B cell (primary cell): ENCODE measurements at places on chromosomes 4 and X. TPM values are rescaled to one million over a fixed set of nuclear protein-coding genes. Genes with fewer than 3 reads are reported as not detected.

DNA sequence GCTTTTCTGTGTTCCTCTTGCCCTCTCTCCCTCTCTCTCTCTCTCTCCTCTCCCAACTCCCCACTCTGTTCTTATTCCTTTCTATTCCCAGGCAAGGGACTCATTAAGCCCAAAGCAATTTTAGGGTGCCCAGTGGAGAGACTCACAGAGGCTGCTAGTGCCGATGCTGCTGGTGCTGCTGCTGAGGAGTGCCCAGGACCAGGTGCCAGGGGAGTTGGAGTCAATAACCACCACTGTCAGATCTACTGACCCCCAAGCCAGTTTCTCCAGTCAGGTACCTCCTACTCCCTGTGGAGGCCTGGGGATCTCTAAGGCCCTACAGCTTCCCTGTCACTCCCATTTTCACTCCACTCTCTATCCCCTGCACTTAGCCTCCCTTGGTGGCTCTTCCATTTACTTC, 54.2 kb upstream of the LAS1L start:
- DNase-seq: no peak

DNA sequence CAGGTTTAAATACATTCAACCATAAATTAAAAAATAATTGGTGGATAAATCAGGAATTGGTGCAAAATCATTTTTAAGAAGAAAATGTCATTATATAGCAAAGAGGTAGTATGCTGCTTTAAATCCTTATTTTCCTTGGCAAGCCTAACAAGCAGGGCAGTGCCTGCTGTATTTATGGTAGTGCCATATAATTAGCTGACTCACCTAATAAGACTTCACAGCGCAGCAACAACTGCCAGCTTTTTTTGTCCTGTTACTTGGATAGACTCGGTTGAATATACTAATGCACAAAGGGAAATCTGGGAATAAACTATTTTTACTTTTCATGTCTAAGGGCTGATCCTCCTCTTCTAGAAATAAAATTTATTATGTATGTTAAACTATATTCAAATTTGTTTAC, 99.1 kb downstream of the SNCA start:
- DNase-seq: no peak

The TACR3 gene
- not detected in 2 replicates for total RNA-seq

The TMEM156 gene
- total RNA-seq: 59.9 and 61.4 TPM in 2 replicates

DNA sequence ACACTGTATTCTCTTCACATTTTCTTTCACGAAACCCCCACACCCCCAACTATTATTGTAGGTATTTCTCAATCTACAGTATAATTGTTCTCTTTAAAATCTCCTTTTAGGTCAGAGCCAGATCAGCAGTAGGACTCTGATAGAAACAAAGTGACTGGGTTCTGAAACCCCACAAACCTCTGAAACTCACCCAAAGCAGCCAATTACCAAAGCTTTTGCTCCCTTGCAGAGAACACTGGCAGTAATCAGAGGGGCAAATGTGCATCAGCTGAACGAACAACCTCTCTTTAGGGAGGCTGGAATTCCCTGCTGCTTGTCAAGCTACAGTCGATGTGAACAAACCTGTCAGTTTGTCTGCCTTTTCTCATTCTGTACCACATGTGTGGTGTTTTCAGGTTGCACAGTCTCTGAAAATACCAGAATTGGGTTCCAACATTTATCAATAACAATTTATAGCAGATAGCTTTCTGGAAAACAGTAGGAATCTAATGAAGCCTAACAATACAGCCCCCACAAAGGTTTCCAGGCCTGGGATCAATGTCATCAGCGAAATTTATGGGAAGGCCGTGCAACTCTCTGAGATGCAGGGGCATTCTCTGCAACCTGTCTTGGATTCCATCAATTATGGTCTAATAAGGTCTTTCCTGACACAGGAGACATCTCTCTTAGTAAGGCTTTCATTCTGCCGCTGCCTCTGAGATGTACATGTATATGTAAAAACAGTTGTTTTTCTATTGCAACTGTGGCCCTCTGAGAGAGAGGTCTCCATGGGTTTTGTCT, 395.9 kb downstream of the GPAT3 start:
- no peak for DNase-seq

- DNase-seq: no peak
These were observed 654.7 kb upstream of the IGFBP7 start for GRCh38 chr4:57764856-57765255.

- DNase-seq: no peak
These were observed 213 bp downstream of the NFKB1 start for GRCh38 chr4:102501447-102501696.

The SEC24D gene
- total RNA-seq: 15.8 and 19.8 TPM in 2 replicates

The GYPE gene
- 3.4 and 4.7 TPM in 2 replicates for total RNA-seq

The CXCL8 gene
- total RNA-seq: 0.32 and 1.7 TPM in 2 replicates

DNA sequence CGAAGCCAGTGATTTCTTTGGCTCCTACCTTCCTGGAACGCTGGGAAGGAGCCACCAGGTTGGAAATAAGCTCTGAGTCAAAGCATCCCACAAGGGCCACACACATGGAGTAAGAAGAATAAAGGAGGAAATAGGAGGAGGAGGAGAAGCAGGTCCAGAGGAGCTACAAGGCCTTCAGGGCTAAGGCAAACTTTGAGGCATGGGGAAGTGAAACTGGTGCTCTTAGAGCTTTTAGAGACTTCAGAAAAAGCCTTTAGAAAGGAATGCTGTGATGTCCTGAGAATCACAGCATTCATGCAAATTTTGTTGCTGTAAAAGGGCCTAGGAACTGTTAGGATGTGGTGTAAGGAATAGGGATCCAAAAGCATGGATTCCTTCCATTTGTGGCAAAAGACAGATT, 135.9 kb upstream of the ARHGEF9 start:
- DNase-seq: peak; percentile 1

The CLGN gene
- 0.15 TPM in 1 of 2 replicates, not detected in the other for total RNA-seq

The PLAC8 gene
- 125 and 133 TPM in 2 replicates for total RNA-seq

The GNL3L gene
- 47.2 and 52.4 TPM in 2 replicates for total RNA-seq

The BEX5 gene
- 0.91 and 2.7 TPM in 2 replicates for total RNA-seq

GRCh38 chr4:122968227-122968812, 45.9 kb upstream of the NUDT6 start:
- DNase-seq: no peak

- peak; percentile 63 for DNase-seq
These were observed 151.3 kb upstream of the TTC29 start for GRCh38 chr4:147096667-147097604.

The DCAF16 gene
- total RNA-seq: 68.1 and 69.9 TPM in 2 replicates

The GUCY2F gene
- not detected in 2 replicates for total RNA-seq

DNA sequence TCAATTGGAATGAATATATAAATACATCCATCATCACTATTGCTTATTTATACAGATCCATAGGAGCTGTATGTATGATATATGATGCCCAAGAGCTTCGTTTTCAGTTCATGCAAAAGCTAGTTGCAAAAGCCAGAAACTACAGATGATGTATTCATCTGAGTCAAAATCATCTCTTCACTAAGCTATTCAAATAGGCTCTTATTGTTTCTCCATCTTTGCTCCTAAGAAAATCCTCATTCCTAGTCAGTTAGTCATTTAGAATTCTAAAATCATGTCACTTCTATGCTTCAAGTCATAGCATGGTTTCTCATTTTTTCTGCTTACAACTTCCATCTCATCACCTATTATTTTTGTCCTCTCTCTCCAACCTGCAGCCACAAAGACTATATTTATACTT, 300.1 kb upstream of the TRAM1L1 start:
- DNase-seq: no peak

- no peak for DNase-seq
These were observed 1145.6 kb upstream of the DIAPH2 start for GRCh38 chrX:95539041-95539440.

The ATOH1 gene
- not detected in 2 replicates for total RNA-seq

The CTAG1A gene
- not detected in 2 replicates for total RNA-seq
